ENCODE measurements at places on chromosomes 3 and 15.
A peak's percentile ranks its signal among the peaks of the same experiment; 100 is the strongest.

GRCh38 chr3:70981231-70981880 is 602.2 kb downstream of the FOXP1 start:
- no peak for DNase-seq

DNA sequence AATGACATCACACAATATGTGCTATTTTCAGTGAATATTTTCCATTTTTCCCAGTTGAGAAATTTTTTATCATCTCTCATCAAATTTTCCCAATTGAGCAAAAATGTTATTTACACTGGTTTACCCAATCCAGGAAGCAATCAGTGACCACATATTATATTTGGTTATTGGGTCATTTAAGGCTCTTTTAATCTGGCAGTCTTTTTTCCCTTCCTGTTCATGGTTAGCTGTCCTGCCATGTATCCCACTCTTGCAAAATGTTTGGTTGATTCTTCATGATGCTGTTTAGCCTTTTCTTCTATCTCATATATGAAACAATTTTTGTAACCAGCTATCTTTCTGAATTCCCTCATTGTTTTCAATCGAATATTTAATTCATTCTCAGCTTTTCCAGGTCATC is 626.0 kb downstream of the RBMS3 start:
- DNase-seq = peak; percentile 7

GRCh38 chr15:47135267-47135666 is 582.0 kb upstream of the SEMA6D start:
- DNase-seq = no peak

GRCh38 chr15:96896766-96897165 is 566.3 kb downstream of the NR2F2 start:
- no peak for DNase-seq
